Fibroblast of mammary gland (primary cell): ENCODE measurements at places on chromosomes 4 and X.
A peak's percentile ranks its signal among the peaks of the same experiment; 100 is the strongest.

GRCh38 chrX:20522420-20522819, 255.7 kb upstream of the RPS6KA3 start:
- DNase-seq, result no peak

DNA sequence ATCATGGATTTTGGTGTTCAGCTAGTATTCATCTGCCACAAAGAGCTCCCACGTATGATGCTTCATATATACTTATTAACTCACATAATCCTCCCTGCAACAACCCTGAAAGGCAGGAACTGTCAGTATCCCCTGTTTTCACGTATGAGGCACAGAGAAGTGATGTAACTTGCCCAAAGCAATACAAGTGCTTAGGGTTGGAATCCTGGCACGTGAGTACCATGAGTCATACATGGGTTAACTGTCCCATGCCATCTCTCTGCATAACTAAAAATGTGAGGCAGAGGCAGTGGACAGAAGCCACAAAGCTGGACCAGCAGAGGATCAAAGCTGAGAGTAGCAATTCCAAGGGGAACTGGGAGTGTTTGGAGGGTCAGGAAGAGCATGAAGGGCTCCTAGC, 35.7 kb upstream of the EGFL6 start:
- DNase-seq, result peak; percentile 66

- no peak for DNase-seq
These were observed 36.7 kb upstream of the GUCY1A1 start for GRCh38 chr4:155629956-155630355.

DNA sequence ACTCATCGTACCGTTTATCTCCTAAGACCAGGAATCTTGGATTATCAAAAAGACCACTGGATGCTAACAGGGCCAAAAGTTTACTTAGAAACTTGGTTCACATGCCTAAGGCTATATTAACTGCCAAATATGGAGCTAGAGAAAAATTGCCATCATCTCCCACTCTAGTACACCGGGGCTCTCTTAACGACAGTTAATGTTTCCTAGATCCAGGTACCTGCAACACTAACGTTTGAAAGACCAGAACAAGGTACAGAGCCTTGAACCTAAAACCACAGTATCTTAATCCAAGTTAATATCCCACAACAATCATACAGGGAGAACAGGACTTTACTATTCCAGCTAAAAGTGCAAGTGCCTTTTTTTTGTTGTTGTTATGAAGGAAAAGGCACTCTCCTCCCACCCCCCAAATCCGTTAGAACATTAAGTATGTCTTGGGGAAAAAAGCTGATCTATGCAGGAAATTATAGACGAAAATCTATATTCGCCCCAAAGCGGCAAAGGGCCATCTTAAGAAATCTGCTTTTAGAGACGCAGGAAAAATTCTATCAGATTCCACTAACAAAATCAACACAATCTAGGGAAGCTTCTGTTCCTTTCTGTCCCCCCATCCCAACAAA, 1.3 kb downstream of the G3BP2 start:
- peak; percentile 5 for DNase-seq

- DNase-seq, result peak; percentile 60
These were observed 155.1 kb downstream of the SHROOM3 start for GRCh38 chr4:76589872-76590797.

GRCh38 chr4:2341911-2342652, 76.4 kb downstream of the ZFYVE28 start:
- DNase-seq, result no peak
